ENCODE measurements at places on chromosomes 6 and 20.

DNA sequence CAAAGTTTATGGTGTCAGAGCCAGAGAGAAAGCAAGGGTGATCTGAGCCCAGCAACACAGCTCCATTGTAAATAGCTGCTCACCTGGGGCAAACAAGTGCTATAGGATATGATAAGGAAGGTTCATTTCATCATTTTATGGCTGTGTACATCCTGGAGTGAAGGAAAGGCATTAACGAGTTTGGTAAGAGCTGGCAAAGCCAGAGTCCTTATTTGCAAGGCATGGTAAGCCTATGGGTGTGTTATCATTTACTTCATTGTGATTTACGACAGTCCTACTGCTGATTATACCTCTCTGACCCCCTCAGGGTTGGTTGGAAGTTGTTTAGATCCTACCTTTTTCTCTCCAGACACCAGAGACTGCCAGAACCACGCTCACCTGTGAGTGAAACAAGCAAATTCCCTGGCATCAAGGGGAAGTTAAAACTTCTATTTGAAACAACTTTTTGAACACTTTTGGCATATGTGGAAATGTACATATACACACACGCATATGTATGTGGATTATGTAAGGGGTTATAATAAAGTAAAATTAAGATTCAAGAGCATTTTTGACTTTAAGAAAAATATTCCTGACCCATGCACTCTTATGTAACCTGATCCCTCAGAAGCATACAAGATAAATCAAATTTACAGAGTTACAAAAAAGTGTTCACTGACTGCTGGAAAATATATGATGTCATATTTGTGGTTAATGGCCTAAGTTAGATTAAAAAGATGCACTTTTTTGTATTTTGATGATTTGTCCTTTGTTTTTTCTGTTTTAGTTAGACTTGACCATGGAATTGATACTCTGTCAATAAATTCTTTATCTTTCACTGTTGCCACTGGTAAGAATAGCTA is 40.4 kb upstream of the EDN1 start:
- DNase-seq, result no peak

GRCh38 chr6:150584065-150584464 is 15.6 kb upstream of the PLEKHG1 start:
- no peak for DNase-seq

DNA sequence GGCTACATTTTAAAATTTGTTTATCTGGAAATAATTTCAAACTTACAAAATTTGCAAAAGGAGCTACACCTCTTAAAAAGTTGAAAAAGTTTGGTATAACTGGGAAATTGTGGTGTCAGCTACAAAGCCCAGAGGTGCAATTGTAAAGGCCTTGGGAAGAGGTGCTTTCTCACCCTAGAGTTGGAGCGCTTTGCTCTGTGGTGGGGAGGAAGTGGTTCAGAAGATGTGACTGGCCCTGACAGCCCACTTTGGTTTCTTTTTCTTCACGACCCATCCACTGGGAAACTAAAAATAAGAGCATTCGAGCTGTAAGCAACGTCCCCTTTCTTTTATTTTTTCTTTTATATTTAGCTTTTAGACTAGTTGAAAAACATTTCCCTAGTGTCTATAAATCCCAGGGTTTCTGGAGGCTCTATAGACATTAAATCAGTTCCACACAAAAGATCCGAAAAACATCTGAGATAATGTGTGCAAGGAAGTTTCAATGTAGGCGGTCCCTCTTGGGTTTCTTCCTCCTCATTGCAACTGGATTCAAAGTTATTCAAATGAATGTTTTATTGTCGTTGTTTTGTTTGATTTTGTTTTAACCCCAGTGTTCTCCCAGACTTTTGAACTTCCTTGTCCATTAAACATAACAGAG is 397.8 kb downstream of the KIF16B start:
- no peak for DNase-seq

DNA sequence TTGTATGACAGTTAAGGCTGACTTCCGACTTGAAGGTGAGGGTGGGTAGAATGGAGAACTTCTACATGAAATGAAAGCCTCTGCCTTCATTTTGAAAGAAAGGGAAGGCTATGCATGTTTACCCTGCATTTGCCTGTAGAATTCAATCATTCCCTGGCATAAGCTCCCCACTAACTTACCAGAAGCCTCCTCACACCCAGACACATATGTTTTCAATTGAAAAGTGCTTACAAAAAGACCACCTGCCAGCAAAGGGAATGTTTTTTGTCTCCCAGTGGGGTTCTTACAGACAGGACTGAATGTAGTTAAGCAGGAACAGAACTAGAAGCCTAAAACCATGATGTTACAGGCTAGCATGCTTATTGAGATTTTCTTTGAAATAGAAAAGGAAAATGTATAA is 392.1 kb upstream of the HSF2 start:
- no peak for DNase-seq

DNA sequence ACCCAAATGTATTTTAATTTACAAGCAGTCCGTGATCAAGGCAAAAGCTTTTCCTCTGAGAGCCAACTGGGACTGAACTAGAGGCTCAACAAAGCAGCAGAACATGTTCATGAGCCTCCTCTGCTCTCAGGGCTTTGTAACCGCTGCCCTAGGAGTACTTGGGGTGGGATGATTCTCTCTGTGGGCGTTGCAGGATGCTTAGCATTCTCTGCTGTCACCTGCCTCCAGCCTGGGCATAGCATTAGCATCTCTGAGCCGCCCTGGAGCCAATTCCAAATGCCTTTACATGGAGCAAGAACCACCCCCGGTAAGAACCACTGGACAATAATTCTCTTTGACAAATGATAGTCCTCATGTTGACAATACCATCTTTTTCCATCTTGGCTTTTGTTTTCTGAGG is 237.6 kb upstream of the CDH4 start:
- DNase-seq, result no peak
